ENCODE measurements at places on chromosomes 5 and 9.
A peak's percentile ranks its signal among the peaks of the same experiment; 100 is the strongest.

DNA sequence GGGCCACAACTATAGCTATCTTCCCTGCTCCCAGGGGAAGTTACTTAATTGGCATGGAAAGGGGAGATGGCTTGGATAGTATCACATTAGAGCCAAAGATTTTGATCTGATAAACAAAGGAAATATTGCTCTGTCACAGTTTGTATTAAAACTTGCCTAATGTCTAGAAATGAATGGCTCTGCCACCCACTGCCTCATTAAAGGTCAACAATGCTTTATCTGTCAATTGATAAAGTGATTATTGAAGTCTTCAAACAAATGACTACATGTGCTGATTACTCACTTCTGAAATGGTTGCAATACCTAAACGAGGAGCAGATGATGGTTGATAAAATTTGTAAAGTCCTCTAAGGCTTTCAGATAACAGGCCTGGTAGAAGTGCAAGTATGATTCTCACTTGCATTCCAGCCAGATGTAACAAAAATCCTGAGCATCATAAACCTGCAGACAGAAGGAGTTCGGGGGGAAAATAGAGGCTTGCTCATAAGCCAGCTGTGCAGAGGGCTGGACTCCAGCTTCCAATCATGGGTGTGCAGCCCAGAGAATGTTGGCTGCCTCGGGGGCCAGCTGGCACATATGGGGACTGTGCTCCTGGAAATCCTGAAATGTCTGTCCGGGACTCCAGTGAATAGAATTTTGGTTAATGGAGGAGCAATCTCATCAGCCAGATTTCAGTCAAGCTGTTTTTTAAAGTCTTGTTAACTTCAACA is 200.5 kb upstream of the SLC27A6 start:
- DNase-seq, result no peak

DNA sequence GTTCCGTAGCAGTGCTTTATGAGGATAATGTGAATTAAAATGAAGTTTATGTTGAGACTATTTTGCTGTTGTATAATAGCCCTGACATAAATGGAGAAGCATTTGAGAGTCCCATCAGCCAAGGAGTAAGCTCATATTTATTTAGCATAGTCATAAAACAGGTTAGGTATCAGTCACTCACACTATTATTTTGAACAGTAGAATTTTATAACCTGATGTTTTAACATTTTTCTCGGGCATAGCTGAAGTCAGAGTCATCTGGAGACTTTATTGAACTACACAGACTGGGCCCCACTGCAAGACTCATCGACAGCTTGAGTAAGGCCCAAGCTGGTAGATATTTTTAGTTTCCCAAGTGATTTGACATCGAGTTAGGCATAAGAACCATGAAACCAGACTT is 620.3 kb upstream of the WWC1 start:
- no peak for DNase-seq

DNA sequence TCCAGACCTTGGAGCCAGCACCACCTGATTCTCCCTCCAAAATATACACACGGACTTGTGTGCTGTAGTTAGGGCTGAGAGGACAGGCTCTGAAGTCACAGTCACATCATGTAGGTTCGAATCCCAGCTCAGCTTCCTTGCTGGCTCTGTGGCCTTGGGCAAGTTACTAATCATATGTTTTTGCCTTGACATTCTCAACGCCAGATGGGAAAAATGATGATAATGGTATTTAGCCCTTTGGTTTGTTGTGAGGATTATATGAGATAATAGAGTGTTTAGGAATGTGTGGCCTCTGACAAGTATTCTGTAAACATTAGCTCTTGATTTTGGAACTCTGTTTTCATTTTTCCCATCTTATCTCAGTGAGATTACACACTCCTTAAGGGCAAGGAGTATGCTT is 72.5 kb downstream of the PLAC8L1 start:
- no peak for DNase-seq

- peak; percentile 51 for DNase-seq
Measured at GRCh38 chr5:116068028-116068632, 16.7 kb upstream of the COMMD10 start.

DNA sequence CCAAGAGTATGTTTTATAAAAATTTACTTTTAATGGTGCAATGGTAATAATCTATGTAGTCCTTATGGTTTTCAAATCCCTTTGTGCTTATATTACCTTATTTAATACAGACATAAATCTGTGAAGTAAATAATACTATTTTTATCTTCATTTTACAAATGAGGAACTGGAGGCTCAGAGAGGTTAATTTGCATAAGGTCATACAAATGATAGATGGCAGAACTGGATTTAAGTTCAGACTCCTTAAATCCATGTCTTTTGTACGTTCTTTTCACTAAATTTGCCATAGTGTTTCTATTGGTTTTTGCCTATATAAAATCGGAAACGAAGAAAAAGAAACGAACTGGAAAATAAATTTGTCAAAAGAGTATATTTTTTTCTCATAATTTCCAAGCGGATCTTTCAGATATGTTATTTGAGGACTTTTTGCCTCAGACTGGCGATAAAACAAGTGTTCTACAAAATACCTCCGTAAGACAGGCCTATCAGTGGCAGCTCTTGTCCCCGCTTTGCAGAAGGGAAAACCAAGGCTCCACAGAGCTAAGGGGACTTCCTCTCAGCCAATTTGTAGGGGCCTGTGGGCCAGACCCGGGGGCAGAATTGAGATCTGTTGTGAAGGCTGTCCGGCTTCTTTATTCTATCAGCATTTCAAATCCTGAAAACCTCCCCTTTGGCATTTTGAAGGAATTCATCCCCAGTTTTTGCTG is 1.1 kb upstream of the TNFAIP8 start:
- DNase-seq, result no peak

DNA sequence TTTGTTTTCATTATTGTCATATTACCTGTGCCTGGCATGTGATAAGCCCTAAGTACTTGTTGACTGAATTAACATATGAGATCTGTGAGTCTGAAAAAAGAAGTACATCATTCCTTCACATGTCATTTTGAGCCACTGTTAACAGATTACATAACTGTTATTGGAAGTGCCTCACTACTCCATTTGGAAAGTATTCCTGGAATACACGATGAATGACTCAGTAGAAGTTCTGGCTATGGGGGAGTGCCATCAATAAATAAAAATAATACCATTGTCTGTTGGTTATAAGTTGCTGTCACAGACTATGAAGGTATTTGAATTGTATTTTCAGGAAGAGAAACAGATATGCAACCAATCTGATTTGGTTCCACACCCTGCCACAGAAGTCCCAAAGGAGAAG is 12.9 kb downstream of the NIPSNAP3B start:
- no peak for DNase-seq

All from fibroblast of gingiva (primary cell).